AG09309 (cell line): ENCODE measurements at places on chromosomes 12 and 14.

DNA sequence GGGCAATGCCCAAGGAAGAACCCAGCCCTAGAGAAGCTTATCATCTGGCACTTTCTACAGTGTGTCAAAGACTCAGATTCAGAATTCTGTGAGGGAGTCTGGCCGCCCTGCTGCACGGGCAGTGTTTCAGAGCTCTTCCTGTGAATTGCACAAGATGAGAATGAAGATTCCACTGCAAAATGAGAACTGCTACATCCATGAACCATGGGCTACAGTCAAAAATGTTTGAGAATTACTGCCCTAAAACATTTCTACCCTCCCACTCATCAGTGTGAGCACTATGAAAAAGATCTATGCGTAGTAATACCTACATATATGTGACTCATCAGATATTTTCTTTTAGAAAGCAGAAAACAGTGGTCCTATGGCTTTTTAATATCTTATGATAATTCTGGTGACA is 104.0 kb downstream of the STAB2 start:
- DNase-seq, result no peak

DNA sequence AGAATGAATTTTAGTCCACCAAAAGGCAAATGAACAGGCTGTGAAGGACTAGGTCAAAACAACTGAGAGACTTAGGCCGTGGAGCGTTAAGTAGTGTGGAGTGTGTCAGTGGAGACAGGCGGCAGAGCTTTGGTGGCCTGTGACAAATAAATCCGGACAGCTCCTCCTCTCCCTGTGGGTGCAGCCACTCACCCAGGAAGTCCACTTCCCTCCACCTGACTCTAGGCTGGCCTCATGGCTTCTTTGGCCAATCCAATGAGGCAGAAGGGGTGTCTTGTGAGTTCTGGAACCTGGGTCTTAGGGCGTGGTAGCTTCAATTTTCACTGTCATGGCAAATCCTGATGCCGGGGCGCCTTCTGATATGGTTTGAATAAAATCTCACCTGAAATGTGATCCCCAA is 180.9 kb upstream of the C14orf180 start:
- DNase-seq, result no peak

GRCh38 chr14:88463318-88463717 is 77.9 kb downstream of the SPATA7 start:
- no peak for DNase-seq

GRCh38 chr12:88001327-88001726 is 27.9 kb downstream of the C12orf50 start:
- no peak for DNase-seq

GRCh38 chr14:89911010-89911919 is 43.3 kb downstream of the EFCAB11 start:
- DNase-seq, result peak; percentile 20

GRCh38 chr12:122880668-122881067 is 15.3 kb downstream of the VPS37B start:
- DNase-seq, result no peak

GRCh38 chr14:80260645-80261044 is 49.3 kb upstream of the DIO2 start:
- no peak for DNase-seq

DNA sequence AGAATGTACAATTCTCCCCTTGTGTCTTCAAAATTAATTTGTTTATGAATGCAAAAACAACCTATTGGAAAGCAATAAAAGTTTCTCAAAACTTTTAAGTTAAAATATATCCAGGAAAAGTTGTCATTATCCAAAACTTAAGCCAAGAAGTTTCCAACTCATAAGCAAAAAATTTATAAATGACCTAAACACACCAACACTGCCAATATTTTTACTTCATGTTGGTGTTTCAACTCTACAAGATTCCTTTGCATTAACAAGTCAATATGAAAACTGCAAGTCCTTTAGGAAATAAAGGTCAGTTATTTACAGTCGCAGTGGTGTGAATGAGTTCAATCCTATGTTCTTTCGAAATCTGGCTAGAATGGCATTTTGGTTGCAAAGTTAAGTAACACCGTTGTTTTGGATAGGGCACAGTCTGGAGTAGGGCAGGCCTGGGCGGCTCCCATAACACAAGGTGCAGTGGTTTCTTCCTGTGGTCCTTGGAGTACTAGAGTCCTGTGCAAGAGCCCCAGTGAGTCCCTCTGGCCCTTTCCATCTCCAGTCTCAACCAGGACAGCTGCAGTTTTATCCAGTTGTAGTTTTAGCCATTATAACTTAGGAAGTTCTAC is 151.4 kb downstream of the MED13L start:
- no peak for DNase-seq

DNA sequence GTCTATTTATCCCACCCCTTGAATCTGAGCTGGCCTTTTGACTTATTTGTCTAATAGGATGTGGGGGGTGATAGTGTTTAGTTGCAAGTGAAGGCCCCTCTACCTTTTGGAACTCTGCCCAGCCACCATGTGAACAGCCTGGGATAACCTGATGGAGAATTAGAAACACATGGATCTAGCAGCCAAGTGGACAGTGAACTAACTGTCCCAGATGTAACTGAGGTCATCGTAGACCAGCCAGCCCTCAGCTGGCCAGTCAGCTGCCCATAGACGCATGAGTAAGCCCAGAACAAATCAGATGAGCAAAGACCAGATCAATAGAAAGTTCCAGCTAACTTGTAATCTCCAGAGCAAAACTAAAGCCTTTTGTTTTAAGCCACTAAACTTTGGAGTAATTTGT is 19.0 kb downstream of the KLRB1 start:
- no peak for DNase-seq

DNA sequence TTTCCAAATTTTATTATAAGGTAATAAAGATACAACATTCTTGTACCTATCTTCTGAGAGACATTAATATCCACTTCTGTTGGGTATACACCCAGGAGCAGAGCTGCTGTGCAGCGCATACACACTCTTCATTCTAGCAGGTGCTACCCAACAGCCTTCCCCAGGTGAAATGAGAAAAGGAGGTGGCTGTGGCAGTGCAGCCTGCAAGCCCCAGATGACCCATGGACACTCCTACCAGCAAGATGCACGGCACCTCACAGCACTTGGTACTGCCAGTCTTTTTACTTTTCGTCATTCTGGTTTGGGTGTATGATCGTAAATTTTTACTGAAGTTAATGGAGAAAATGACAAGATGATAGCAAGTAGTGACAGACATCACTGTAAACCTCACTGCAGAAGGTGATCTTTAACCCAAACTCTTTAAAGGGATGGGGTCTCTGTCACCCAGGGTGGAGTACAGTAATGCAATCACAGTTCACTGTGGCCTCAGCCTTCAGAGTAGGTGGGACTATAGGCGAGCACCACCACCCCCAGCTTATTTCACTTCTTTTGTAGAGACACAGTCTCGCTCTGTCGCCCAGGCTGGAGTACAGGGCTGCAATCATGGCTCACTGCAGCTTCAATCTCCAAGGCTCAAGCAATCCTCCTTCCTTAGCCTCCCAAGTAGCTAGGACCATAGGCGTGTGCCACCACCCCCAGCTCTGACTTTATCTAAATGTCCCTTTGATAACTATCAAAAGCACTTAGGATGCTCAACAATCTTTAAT is 26.5 kb downstream of the VPS37B start:
- DNase-seq, result no peak

DNA sequence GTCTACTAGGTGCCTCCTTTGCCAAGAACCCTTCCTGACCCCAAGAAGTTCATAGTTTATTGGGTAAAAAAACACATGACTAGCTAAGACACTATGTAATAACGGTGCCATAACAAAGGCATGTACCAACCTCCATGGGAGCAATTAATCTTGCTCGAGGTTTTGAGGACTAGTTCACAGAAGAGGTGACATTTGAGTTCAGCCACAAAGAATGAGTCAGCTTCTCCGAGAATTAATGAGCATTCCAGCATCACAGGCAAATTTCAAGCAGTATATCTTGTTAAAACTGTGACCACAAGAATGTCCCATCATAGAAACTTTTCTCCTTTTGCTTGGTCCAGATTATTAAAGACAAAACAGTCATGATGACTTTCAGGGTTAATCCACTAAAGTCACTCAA is 113.0 kb upstream of the RAP1B start:
- peak; percentile 100 for DNase-seq

- no peak for DNase-seq
These were observed 1004.3 kb upstream of the FBXO33 start for GRCh38 chr14:40436551-40436950.

DNA sequence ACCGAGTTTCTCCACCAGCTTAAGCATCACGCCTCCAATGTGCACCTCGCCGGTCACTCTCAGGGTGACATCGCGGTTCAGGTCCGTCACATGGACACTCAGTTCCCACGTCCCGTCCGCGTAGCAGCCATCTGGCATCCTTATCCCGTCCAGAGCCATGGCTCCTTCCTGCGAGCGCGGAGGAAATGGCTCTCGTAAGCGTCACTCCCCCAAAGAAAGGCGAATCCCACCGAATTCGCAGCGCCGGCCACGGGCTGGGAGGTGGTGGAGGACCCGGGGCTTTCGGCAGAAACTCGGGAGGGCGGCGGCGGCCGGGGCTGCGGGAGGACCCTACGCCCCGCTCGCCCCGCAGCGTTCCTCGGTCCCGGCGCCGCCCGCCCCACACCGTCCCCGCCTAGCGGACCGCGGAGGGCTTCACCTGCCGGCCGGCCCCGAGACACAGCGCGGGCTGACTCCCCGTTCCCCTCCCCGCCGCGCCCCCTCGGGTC is 396 bp downstream of the FERMT2 start:
- DNase-seq, result no peak

- DNase-seq, result no peak
These were observed 6.2 kb downstream of the TBX5 start for GRCh38 chr12:114399664-114400211.

DNA sequence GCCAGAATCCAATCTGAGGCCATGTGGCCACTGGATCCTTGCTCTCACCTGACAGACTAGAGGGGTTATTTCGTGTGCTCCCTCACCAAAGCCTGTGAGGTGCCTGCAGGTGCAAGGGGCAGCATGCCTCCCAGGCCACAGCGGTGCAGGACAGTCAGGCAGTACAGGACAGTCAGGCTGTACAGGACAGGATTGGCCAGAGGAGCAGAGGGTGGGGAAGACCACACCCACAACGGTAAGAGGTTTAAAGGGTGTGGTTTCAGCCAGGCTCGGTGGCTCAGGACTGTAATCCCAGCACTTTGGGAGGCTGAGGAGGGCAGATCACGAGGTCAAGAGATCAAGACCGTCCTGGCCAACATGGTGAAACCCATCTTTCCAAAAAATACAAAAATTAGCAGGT is 3.1 kb upstream of the BRF1 start:
- no peak for DNase-seq

DNA sequence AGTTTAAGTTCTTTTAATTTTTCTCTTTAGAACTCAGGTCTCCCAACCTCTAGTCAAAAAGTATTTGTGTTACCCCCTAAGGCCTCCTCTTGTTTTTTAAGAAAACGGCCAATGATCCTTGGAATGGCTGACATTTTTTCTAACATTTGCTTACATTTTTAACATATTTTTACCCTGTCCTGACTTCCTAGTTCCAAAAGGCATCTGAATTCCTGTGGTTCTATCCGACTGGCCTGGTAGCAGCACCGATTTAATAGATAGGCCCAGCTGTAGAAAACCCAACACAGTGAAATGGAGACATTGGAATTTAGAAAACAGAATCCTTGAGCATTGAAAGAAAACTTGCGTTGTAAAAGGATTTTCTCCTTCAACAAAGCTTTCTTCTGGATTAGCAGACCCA is 134.7 kb upstream of the GSC start:
- DNase-seq, result no peak

GRCh38 chr14:96895658-96896271 is 98.6 kb downstream of the VRK1 start:
- no peak for DNase-seq

DNA sequence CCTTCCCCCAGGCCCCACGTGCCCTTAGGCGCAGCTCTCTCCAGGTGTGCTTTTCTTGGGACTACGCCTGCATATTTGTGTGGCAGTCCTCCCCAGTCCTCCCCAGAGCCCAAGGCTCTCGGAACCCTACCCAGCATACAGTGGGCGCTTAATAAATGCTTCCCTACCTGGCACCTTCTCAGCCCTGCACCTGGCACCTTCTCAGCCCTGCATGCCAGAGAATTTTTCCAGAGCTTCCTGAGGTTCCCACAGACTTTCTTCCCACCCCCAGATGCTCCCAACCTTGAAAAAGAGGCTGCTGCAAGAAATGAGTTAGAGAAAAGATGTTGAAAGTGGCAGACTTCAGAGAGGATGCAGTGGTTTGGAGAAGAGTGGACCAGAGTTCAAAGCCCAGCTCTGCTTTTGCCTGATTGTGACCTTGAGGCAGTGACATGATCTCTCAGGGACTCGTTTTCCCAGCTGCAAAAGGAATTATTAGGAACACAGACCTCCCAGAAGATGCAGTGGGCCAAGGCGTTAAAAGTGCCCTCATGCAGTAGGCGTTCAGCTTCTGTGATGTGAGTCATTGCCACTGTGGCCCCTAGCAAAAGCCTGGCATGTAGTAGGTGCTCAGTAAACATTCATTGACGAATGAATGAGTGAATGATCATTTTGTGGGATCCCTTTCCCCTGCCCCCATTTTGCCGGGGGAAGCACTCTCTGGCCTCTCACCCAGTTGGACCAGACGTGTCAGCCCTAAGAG is 167.2 kb downstream of the PHETA1 start:
- no peak for DNase-seq

- DNase-seq, result no peak
These were observed 21.9 kb upstream of the SLC15A5 start for GRCh38 chr12:16299403-16299802.

DNA sequence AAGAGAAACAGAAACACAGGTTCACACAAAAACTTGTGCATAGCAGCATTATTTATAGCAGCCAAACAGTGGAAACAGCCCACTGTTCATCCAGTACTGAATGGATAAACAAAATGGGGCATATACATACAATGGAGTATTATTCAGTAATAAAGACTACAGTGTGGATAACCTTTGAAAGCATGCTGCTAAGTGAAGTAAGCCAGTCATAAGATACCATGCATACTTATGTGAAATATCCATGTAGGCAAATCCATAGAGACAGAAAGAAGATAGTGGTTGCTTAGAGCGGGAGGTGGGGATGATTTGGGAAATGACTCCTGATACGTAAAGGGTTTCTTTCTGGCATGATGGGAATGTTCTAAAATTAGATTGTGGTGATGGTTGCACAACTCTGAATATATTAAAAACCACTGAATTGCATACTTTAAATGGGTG is 99.4 kb downstream of the CRADD start:
- peak; percentile 95 for DNase-seq

DNA sequence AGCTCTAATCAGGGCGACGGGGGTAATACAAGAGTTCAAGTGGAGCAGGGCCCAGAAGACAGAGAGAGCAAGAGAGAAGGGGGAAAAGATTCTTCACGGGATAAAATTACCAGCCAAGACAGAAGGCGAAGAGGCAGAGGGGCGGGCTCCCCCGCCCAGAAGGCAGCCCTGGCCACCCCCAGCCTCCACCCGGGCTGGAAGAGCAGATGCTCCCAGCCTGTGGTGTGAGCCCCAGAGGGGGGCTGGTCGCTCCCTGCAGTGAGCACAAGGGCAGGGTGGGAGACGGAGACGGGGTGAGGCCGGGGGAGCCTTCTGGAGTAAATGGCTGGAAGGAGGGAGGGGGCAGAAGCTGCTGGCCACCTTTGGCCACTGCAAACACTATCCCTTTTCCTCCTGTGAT is 1035.6 kb downstream of the VRK1 start:
- no peak for DNase-seq
